ENCODE measurements at places on chromosomes 1 and 21.
A peak's percentile ranks its signal among the peaks of the same experiment; 100 is the strongest.

- no peak for DNase-seq
These were observed 114.7 kb downstream of the GRIK3 start for GRCh38 chr1:36919491-36920145.

GRCh38 chr21:35026617-35027562, 22.2 kb downstream of the RUNX1 start:
- DNase-seq = peak; percentile 86

DNA sequence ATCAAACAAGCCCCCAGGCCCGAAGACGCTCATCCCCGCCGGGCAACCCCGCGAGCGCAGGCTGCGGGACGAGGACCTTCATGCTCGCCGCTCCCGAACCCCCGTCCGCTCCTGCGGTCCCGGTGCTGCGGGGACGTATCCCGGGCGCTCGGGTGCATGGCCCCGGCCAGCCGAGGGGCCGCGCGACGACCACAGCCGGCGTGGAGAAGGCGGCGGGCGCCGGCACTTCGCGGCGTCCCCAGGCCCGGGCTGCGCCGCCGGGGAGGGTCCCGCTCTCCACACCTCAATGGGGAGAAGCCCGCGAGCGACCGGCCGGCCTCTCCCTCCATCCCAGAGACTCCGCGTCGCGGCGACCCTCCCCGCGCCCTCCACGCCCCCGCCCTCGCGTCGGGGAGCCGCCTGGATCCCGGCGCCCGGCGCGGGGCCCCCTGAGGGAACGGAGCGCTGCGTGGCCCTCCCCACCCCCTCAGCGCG, 401 bp downstream of the ERRFI1 start:
- no peak for DNase-seq

DNA sequence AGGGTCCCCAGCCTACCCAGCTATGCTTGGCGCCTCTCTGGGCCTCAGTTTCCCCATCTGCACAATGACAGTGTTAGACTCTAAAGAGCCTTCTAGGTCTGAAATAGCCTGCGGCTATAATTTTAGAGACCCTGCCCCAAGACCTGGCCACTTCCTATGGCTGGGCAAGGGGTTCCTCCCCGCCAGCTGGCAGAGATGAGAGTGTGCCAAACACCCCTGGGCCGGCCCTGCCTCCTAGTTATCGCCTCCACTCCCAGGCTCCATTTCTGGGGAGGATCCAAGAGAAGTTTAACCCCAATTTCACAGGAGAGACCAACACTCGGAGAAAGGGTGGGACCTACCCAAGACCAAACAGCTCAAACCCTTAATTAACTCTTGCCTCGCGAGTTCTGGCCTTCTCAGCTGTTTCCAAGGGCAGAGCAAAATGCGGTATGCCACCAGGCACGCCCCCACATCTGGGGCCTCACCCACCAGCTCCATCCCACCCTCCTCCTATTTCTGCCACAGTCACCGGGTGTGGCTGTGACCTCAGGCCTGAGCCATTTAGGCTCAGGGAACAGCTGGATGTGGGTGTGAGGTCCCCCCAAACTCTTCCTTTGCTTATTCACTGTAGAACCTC, 35.7 kb downstream of the TTC39A start:
- no peak for DNase-seq

GRCh38 chr1:203944651-203945404, 83.4 kb downstream of the SNRPE start:
- no peak for DNase-seq

DNA sequence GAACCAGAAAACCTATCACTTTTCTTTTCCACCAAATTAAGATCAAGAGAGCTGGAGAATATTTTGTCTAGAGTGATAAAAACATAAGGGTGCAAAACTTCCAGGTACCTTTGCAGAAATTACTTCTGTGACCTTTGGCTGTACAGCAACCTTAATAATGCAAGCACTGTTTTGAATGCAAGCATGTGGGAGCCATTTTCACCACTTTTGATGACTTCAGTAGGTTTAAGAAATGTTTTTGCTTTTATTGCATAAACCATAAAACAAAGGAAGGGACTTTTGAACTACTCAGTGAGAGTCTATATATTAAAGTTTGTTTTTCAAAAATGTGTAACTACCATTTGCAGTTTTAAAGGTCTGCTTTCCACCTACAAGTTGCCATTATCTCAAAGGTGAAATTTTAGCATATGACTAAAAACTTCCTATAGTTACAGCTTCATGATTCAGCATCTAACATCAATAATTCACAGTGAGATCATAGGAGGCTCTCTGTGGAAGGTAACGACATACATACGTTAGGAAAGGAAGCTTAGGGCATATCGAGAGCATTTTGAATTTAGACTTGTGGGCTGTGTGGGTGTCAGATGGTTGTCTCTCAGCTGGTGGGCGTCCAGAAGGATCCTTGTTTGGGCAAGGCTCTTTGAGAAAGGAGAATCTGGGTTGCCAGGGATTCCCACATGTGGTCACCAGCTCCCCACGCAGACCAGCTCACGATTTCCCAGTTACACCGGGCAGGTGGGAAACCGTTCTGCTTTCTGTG, 1.1 kb upstream of the GADD45A start:
- DNase-seq = peak; percentile 91

DNA sequence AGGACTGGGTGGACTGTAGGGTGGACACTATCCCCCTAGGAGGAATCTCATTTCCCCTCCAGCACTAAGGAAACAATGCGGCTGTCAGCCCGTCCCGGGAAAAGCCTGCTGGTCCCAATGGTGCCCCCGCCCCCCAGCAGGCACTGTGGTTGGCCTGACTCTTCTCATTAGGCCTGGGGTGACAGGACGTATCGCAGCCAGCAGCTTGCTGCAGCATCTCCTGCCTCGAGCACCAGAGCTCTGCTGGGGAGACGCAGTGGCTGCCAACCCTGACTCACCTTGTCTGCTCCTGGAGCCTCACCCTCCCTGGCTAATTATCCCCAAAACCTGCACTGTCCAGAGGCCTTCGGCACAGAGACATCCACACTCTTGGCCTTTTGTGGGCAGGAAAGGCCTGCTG, 115.1 kb upstream of the GJB5 start:
- no peak for DNase-seq

GRCh38 chr1:169108863-169109560, 2.5 kb downstream of the ATP1B1 start:
- peak; percentile 76 for DNase-seq

- no peak for DNase-seq
These were observed 19.9 kb upstream of the DISC1 start for GRCh38 chr1:231606712-231607111.

- DNase-seq = no peak
These were observed 135.7 kb downstream of the PRDM16 start for GRCh38 chr1:3204725-3205124.

GRCh38 chr1:206580438-206581113, 31.7 kb downstream of the EIF2D start:
- DNase-seq = no peak

GRCh38 chr1:231272880-231273279, 31.9 kb downstream of the GNPAT start:
- DNase-seq = no peak

GRCh38 chr1:156356875-156357534, 12.0 kb upstream of the RHBG start:
- DNase-seq = peak; percentile 70

GRCh38 chr21:42356046-42356445, 5.3 kb upstream of the TFF2 start:
- no peak for DNase-seq

DNA sequence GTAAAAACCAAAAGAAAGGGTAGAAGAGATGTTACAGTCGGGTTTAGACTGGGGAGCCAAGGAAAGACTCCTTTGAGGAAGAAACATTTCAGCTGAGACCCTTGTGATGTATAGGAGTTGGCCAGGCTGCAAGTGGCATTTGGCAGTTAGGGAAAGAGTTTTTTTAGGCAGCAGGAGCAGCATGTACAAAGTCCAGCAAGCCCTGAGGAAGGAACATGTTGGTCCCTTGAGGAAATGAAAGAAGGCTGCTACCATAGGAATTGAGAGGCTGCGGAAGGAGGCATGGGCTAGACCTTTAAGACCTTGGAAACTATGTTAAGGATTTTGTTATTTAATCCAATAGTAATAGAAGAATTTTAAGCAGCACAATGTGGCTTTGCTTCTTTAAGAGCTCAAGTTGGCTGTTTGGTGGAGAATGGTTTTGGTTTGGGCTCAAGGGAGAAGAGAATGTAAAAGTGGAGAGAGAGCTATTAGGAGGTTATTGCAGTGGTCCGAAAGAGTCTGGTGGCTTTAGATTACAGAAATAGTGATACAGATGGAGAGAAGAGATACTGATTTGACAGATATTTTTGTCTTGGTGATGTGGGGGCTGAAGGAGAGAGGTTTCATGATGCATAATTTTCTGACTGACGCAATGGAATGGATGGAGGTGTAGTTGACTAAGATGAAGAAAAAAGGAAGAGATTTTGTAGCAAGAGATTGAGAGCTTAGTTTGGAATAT, 26.6 kb downstream of the SMAP2 start:
- DNase-seq = no peak

DNA sequence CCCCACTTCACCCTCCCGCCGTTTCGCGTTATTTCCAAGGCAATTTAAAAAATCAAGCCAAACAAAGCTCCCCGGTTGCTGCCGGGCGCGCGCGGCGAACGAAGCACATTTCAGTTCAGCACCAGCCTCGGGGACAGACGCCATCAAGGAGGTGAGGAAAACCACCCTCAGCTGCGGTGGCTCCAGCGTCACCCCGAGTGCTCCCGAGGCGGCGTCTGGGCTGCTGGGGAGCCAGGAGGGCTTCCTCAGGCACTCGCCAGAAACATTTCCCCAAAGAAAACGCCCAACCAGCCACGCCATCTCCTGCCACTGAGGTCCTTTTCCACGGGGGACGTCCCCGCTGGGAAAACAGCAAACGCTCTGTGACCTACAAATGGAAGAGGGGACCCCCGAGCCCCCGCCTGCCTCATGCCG, 623 bp downstream of the GNG4 start:
- DNase-seq = peak; percentile 72

GRCh38 chr1:201708085-201708512, 120.9 kb upstream of the IPO9 start:
- DNase-seq = peak; percentile 27

DNA sequence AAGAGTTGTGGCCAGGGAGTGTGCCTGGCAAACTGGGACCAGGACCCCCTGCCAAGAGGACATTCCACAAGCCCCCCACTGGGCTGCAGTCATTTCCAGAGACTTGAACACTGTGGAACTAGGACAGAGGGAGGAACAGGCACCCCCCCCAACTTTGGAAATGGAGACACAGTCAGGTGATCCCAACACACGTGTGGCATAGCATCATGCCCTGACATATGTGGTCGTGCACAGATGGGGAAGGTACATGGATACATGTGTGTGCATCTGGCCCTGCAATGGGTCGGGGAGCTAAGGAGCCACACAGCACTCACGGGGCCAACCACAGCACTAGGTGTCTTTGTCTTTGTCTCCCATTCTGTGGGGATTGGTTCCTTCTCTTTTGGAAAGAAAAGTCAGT, 6.6 kb upstream of the TFF3 start:
- no peak for DNase-seq

GRCh38 chr1:159897962-159898361, 2.0 kb downstream of the CFAP45 start:
- peak; percentile 83 for DNase-seq

DNA sequence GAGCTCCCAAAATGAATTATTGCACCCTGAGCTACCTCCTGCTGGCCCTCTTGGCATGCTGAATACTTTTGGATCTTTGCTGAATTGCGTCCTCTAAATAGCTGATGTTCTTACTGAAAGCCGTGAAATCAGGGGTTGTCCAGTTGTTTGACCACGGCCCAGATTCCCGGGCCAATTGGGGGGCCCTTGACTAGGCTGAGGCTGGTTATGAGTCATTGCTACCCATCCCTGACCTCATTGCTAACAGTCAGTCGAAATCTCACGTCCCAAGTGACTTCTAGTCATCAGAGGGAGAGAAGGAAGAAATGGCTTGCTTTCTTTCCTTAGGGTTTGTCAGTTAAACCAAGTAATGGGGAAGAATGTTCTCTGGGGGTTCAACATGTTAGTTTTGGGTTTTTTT, 37.4 kb downstream of the SMYD2 start:
- DNase-seq = peak; percentile 44

DNA sequence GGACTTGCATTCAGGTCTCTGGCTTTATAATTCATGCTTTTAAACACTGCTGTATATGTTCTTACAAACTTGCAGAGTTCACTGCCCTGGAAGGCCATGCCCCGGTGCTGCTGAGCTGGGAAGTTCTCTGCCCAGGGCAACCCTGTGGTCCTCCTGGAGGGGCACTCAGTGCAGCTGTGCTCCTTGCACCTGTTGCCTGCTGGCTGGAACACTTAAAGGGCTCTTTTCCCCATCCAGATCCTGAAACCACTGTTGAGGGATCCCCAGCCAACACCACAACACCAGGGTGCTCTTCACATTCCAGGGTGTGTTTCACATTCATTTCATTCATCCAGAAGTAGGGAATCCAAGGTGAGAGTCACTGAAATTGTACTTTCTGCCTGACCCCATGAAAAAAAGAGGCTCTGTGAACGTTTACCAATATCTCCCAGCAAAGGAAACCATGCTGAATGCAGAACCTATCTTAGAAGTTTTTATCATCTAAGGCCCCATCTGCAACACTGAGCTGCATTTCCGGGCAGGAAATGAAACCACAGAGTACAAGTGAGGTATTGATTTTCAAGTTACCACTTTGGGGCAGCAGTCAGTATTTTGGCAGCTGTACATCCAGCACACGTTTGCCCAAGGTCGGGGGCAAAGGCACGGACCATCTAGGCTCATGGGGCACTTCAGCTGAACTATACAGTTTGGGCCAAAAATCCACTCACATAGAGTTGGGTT, 16.4 kb upstream of the KIAA0040 start:
- DNase-seq = no peak

- no peak for DNase-seq
These were observed 93.9 kb upstream of the KCNA3 start for GRCh38 chr1:110768605-110769004.

DNA sequence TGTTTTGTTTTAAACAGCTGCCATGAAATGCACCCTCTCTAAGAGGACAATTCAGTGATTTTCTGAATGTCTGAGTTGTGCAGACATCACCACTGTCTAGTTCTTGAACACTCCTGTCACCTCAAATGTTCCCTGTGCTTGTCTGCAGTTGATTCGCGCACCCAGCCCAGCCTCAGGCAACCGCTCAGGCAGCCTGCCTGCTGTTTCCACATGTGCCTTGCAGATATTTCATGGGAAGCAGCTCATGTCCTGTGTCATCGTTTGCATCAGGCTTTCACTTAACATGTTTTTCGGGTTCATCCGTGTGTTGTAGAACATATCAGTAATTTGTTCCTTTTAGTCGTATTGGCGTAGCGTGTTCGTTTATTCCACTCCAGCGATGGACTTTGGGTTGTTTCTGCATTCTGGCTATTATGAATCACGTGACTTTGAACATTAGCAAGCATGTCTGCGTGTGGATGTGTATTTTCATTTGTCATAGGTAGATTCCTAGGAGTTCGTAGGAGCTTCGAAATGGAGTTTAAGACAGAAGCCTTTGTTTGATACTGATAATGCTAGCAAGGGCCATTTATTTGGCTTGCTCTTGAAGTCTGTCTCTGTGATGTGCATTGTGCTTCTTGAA, 12.1 kb downstream of the ADARB1 start:
- no peak for DNase-seq

DNA sequence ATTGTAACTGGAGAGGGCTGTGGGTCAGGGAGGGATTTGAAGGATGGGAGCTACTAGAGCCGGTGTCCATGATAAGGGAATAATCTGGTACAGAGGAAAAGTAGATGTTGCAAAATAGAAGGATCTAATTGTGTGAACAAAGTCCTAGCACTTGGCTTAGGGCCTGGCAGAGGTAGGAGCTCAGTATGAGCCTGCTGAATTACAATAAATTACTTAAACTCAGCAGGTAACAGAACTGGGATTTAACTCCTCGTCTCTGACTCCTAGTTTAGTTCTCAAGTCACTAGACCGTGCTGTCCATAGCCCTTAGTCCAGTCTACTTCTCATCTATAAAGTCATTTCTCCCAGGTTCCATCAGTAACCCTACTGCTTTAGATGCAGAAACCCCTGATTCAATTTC, 120.2 kb downstream of the LRRC53 start:
- DNase-seq = no peak

Measured in suppressor macrophage treated with lipopolysaccharide for 1 hour (primary cell).